ENCODE measurements at places on chromosomes 2 and 18. TPM values are rescaled to one million over a fixed set of nuclear protein-coding genes. Genes with fewer than 3 reads are reported as not detected.

Gene TLK1
- polyA plus RNA-seq = 16.5 TPM

Gene C2orf74
- 30.1 TPM for polyA plus RNA-seq

Gene BCL11A
- polyA plus RNA-seq = 7.6 TPM

Gene SIX3
- polyA plus RNA-seq = not detected

Gene SLC8A1
- polyA plus RNA-seq = 0.54 TPM

Gene SAG
- polyA plus RNA-seq = 0.20 TPM

DNA sequence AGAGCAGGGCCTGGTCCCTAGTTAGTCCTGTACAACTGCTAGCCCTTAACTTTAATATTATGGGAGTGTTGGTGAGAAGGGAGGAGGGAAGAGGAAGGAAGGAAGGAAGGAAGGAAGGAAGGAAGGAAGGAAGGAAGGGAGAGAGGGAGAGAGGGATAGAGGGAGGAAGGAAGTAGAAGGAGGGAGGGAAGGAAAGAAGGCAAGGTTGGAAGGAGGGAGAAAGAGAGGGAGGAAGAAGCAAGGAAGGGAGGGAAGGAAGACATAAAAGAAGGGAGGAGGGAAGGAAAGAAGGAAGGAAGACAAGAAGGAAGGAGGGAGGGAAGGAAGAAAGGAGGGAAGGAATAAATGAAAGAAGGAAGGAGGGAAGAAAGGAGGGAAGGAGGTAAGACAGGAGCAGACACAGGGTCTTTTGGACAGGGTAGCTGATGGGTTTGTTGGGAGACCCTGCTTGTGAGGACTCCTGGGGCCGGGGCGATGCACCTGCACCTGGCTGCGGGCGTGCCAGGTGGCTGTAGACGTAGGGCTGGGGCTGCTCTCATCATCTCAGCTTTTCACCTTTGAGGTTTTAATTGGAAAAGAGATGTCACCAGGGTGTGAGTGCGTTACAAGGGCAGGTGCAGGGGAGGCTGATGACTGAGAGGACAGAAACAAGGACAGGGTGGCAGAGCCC, 5.9 kb upstream of the POMC start:
- no peak for DNase-seq
- H3K27me3 ChIP-seq = peaks cover 13% of the 10 kb centered on the region
- no peaks in the 10 kb centered on the region for H3K4me1 ChIP-seq
- H3K36me3 ChIP-seq = no peaks in the 10 kb centered on the region
- no peak overlapping the region for H3K27ac ChIP-seq
- H3K4me3 ChIP-seq = no peak overlapping the region

GRCh38 chr2:160175169-160176134, 24.6 kb downstream of the ITGB6 start:
- DNase-seq = no peak
- no peaks in the 10 kb centered on the region for H3K36me3 ChIP-seq
- H3K27me3 ChIP-seq = no peaks in the 10 kb centered on the region
- no peak overlapping the region for H3K27ac ChIP-seq

DNA sequence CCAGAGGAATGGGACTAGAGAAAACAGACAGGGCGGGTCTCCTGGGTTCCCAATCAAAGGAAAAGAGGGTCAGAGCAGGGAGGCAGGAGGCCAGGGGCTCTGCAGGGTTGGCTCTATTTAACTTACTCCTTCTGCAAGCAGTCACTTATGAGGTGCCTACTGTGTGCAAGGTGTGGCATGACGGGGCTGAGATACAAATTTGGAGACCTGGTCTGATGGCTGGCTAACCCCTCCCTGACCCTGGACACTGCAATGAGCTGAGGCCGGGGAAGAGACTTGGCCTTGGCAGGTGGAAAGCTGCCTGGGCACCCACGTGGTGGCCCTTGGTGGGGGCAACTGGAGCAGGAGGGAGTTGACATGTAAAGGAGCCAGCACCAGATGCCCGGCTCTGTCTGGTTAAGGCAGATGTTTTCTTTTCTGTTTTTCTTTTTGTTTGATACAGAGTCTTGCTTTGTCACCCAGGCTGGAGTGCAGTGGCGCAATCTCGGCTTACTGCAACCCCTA, 148.5 kb upstream of the GATA6 start:
- H3K4me3 ChIP-seq = no peak overlapping the region
- no peaks in the 10 kb centered on the region for H3K27me3 ChIP-seq
- no peak for DNase-seq
- peaks cover under 1% of the 10 kb centered on the region for H3K4me1 ChIP-seq

GRCh38 chr2:152466980-152467676, 132.2 kb downstream of the FMNL2 start:
- H3K4me3 ChIP-seq = no peak overlapping the region
- H3K36me3 ChIP-seq = no peaks in the 10 kb centered on the region
- H3K27ac ChIP-seq = no peak overlapping the region
- peaks cover 57% of the 10 kb centered on the region for H3K4me1 ChIP-seq
- DNase-seq = peak; percentile 44
- H3K27me3 ChIP-seq = no peaks in the 10 kb centered on the region

GRCh38 chr2:15842758-15843666, 97.3 kb upstream of the MYCN start:
- peak; percentile 72 for DNase-seq
- no peaks in the 10 kb centered on the region for H3K36me3 ChIP-seq
- no peaks in the 10 kb centered on the region for H3K4me1 ChIP-seq
- H3K4me3 ChIP-seq = no peak overlapping the region
- no peak overlapping the region for H3K27ac ChIP-seq
- H3K27me3 ChIP-seq = no peaks in the 10 kb centered on the region

- peaks cover 47% of the 10 kb centered on the region for H3K4me1 ChIP-seq
- peak overlapping the region; percentile 79 for H3K4me3 ChIP-seq
- H3K27me3 ChIP-seq = no peaks in the 10 kb centered on the region
- DNase-seq = peak; percentile 60
These were observed 1.1 kb downstream of the HPCAL1 start for GRCh38 chr2:10303694-10304378.

- H3K27ac ChIP-seq = no peak overlapping the region
- no peaks in the 10 kb centered on the region for H3K36me3 ChIP-seq
- H3K27me3 ChIP-seq = no peaks in the 10 kb centered on the region
These were observed 311.2 kb downstream of the LPIN1 start for GRCh38 chr2:12057436-12058166.

DNA sequence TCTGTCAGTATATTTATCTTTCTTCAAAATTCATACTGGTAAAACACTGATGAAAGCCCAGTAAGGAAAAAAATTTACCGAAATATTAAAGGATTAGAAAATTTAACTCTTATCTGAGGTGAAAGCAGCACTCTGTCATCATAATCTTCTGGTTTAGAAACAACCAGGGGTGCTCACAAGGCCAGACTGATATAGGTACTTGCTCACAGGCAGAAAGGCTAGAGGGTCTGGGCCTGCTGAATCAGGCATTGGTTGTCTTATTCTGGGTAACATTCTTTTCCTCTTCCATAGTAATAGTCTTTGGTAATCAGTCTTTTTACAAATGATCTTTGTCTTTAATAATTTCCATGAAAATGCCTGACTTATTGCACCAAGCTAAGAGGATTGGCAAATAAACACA, 221.4 kb upstream of the TFPI start:
- no peak for DNase-seq
- no peaks in the 10 kb centered on the region for H3K4me1 ChIP-seq
- no peak overlapping the region for H3K27ac ChIP-seq
- no peaks in the 10 kb centered on the region for H3K27me3 ChIP-seq
- no peaks in the 10 kb centered on the region for H3K36me3 ChIP-seq

- H3K36me3 ChIP-seq = no peaks in the 10 kb centered on the region
- H3K27me3 ChIP-seq = no peaks in the 10 kb centered on the region
- no peak overlapping the region for H3K4me3 ChIP-seq
- DNase-seq = no peak
These were observed 141.6 kb upstream of the CYP1B1 start for GRCh38 chr2:38217401-38218188.

- no peaks in the 10 kb centered on the region for H3K27me3 ChIP-seq
- DNase-seq = no peak
- no peaks in the 10 kb centered on the region for H3K4me1 ChIP-seq
- H3K4me3 ChIP-seq = no peak overlapping the region
- no peak overlapping the region for H3K27ac ChIP-seq
These were observed 125.3 kb downstream of the COL4A4 start for GRCh38 chr2:227038550-227039189.

DNA sequence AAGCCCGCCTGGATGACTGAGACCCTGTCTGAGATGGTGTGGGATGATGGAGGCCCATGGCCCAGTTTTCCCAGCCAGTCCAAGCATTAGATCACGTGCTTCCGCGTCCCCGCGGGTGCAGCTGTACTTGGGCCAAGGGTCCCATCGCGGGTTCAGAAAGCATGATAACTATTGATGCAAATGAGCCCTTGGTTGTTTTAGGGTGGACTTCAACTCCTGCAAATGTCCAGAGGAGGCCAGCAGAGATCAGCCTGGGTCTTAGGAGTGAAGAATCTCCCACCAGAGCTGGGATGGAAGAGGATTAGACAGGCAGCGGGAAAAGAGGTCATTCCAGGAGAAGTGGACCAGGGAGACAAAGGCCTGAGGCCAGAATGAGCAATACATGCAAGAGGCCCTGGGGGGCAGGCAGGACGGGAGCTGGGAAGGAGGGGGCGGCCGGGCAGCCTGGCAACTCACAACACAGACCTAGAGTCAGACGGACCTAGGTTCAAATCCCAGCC, 89.9 kb upstream of the TMEM247 start:
- H3K36me3 ChIP-seq = no peaks in the 10 kb centered on the region
- no peak for DNase-seq
- no peaks in the 10 kb centered on the region for H3K27me3 ChIP-seq
- H3K4me1 ChIP-seq = no peaks in the 10 kb centered on the region

GRCh38 chr18:2894131-2894840, 47.5 kb downstream of the EMILIN2 start:
- no peaks in the 10 kb centered on the region for H3K36me3 ChIP-seq
- H3K27me3 ChIP-seq = peaks cover 4% of the 10 kb centered on the region
- no peak overlapping the region for H3K27ac ChIP-seq
- H3K4me1 ChIP-seq = no peaks in the 10 kb centered on the region
- no peak overlapping the region for H3K4me3 ChIP-seq

GRCh38 chr18:9221040-9221439, 84.5 kb downstream of the ANKRD12 start:
- no peak overlapping the region for H3K4me3 ChIP-seq
- H3K27me3 ChIP-seq = no peaks in the 10 kb centered on the region
- H3K36me3 ChIP-seq = peaks cover 8% of the 10 kb centered on the region
- no peak overlapping the region for H3K27ac ChIP-seq
- no peak for DNase-seq

GRCh38 chr2:168663993-168664392, 138.4 kb upstream of the NOSTRIN start:
- no peak for DNase-seq
- no peak overlapping the region for H3K4me3 ChIP-seq
- no peaks in the 10 kb centered on the region for H3K27me3 ChIP-seq
- H3K27ac ChIP-seq = no peak overlapping the region
- H3K36me3 ChIP-seq = no peaks in the 10 kb centered on the region

GRCh38 chr2:189854940-189855339, 70.7 kb downstream of the PMS1 start:
- no peak for DNase-seq
- no peak overlapping the region for H3K4me3 ChIP-seq
- peaks cover 4% of the 10 kb centered on the region for H3K4me1 ChIP-seq
- no peaks in the 10 kb centered on the region for H3K36me3 ChIP-seq
- no peak overlapping the region for H3K27ac ChIP-seq

DNA sequence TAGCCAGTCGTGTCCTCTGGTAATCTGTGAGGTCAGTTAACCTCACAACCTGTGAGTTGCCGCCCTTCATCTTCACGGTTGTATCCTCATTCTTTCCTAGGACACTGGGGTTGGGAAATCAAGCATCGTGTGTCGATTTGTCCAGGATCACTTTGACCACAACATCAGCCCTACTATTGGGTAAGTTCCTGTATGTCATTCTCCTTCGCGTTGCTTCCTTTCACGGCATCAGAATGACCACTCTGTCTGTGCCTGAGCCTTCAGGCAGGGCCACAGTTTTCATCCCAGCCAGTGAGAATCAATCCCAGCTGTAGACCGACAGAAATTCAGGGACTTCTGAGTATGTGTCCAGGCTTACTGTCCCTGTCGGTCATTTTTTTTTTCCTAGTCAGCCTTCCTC, 67.1 kb downstream of the RAB31 start:
- H3K4me3 ChIP-seq = no peak overlapping the region
- peak overlapping the region; percentile 85 for H3K27ac ChIP-seq

DNA sequence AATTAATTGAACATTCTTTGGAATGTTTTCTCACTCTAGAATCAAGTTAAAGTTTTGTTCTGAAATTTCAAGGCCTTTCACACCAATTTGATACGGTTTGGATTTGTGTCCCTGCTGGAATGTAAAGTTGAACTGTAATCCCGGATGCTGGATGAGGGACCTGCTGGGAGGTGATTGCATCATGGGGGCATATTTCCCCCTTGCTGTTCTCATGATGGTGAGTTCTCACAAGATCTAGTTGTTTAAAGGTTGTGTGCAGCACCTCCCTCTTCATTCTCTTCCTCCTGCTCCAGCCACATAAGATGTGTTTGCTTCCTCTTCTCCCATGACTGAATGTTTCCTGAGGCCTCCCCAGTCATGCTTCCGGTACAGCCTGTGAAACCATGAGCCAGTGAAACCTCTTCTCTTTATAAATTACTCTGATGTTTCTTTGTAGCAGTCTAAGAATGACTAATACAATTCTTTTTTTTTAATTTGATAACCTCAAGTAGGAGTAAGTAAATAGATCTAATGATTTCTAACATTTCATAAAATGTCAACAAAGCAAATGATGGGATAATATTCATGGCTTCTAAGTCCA, 144.2 kb upstream of the CDH7 start:
- no peaks in the 10 kb centered on the region for H3K36me3 ChIP-seq
- H3K27ac ChIP-seq = no peak overlapping the region
- no peaks in the 10 kb centered on the region for H3K4me1 ChIP-seq
- H3K27me3 ChIP-seq = no peaks in the 10 kb centered on the region
- H3K4me3 ChIP-seq = no peak overlapping the region

Data from adrenal gland (tissue), 19 donors.